ENCODE measurements at places on chromosomes 6 and 20.

DNA sequence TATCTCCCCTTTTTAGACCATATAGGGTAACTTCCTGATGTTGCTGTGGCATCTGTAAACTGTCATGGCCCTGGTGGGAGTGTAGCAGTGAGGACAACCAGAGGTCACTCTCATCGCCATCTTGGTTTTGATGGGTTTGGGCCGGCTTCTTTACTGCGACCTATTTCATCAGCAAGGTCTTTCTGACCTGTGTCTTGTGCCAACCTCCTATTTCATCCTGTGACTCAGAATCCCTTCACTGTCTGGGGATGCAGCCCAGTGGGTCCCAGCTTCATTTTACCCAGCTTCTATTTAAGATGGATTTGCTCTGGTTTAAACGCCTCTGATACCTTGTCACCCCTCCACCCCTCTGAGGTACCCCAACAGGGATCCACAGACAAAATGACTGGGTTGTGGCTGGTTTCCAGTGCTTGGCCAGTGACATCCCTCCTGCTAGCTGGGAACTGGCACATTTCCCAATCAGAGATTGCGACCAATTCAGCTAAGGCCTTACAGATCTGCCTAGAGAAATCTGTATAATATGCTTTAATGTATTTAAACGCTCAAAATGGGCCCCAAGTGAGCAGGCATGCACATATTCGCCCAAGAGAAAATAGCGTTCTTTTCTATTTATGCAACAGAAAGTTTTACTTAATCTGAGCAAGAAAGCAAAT, 315.6 kb upstream of the QKI start:
- no peak for DNase-seq

DNA sequence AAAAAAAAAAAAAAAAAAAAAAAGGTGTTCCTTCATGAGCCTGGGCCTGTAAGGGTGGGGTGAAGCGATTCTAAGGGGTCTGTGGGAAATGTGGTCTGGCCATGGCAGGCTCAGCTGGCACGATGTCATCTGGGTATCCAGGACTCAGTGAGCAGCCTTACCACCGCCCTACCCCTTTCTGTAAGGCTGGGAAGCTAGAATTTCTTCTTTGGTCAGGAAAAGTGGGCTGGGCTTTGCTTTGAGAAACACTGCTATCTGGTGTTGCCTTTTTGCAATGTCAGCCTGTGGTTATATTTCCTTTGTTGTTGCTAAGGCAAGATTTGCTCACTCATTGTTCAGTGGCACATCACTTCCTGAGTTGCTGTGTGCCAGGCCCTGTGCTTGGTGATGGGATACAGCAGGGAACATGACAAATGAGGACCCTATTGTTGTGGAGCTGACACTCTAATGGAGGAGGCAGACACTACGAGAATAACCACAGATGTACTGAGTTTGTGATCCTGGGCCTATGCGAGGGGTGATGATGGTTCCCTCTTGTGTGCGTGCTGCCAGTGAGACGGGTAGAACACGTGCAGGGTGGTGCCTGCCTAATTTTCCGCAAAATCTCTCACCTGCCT, 45.9 kb upstream of the ZNFX1 start:
- peak; percentile 34 for DNase-seq

DNA sequence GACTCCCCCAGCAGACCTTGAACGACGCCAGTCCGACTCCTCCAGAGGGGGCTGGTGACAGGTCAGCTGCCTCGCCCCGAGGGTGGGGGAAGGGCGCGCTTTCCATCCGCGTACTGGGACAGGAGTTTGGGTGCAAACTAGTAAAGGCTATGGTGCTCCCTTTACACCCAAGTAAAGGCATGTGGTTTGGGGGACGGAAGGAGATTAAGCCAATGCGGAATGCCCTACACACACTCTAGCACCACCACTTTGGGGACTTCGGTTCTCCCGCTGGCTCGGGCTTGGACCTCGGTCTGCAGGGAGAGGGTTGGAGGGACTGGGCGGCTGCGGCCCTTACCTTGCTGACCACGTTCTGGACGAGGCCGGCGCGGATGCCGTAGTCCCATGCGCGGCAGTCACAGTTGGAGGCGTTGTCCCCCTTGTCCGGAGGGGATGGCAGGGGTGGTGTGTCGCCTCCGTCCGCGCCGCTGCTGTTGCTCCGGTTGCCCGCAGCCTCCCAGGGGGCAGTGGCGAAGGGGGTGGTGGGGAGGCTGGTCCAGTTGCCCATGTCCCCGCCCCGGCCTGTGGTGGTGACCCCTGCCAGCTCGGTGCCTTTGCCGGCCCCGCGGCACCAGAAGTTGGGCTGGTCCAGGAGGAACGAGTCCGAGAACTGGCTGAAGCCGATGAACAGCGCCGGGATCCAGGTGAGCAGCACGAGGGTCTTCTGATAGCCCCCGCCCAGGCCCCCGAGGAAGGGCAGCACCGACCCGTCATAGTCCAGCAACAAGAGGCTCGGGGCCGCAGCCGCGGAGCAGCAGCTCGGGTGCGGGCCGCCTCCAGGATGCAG, 1.1 kb downstream of the SLC22A23 start:
- DNase-seq, result peak; percentile 38

GRCh38 chr6:22146678-22146930, 150.2 kb downstream of the PRL start:
- DNase-seq, result no peak

GRCh38 chr6:109164331-109164730, 69.0 kb downstream of the CEP57L1 start:
- no peak for DNase-seq

DNA sequence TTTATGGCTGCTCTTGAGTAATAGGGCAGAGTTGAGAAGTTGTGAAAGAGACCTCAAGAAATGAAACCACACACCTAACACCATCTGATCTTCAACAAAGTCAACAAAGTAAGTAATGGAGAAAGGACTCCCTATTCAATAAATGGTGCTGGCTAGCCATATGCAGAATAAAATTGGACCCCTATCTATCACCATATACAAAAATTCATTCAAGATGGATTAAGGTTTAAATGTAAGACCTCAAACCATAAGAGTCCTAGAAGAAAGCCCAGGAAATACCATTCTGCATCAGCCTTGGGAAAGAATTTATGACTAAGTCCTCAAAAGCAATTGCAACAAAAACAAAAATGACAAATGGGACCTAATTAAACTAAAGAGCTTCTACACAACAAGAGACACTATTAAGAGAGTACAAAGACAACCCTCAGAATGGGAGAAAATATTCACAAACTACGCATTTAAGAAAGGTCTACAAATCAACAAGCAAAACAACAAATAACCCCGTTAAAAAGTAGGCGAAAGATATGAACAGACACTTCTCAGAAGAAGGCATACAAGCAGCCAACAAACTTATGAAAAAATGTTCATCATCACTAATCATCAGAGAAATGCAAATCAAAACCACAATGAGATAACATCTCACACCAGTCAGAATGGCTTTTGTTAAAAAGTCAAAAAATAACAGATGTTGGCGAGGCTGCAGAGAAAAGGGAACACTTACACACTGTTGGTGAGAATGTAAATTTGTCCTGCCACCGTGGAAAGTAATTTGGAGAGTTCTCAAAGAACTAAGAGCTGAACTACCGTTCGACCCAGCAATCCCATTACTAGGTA, 4.0 kb downstream of the MAP3K5 start:
- DNase-seq, result no peak

- DNase-seq, result no peak
These were observed 117.2 kb downstream of the IPCEF1 start for GRCh38 chr6:154239392-154239791.

DNA sequence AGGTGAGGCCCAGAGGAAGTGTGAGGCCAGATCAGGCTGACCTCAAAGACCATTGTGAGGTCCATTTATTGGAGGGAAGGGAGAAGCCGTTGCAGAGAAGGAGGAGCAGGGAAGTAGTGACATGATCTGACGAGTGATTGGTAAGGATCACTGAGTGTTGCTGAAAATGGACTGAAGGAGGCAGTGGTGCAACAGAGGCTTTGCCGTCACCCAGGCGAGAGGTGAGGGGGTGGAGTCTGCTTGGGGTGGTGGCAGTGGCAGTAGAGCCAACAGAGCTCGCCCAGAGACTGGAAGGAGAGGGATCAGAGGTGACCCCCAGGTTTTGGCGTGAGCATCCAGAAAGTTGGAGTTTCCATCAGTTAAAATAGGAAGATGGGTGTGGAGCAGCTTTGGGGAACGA, 67.9 kb upstream of the CLDN20 start:
- no peak for DNase-seq

DNA sequence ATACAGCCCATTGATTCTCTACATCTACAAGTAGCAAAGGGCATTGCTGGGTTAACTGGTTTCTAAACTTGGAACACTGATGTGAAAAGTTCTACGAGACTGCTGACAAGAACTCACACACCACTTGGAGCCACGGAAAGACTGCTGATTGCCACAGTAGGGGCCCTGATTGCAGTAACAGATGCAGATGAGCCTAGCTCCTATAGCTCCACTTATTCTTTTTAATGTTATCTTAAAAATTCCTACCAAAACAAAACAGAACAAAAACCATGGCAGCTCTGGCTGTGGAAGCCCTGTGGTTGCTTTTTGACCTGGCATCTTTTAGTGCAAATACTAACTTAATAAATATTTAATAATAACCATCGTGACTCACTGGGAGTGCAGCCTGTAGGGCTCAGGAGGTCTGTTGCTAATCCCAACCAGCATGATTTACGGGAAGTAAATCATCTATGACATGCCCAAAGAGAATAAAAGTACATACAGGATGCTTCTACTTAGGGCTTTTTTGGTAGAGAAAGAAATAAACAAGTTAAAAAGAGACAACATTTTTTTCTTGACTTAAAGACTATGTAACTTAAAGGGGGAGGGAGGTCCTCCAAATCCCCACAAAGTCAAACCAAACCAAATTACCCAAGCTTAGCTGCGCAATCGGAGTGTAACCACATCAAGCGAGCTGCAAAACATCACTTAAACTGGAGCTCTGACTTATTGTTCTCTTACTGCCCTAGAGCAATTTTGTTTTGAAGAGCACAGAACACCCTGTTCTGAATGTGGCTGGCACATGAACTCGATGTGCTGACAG, 87.2 kb downstream of the FKBP5 start:
- peak; percentile 44 for DNase-seq

DNA sequence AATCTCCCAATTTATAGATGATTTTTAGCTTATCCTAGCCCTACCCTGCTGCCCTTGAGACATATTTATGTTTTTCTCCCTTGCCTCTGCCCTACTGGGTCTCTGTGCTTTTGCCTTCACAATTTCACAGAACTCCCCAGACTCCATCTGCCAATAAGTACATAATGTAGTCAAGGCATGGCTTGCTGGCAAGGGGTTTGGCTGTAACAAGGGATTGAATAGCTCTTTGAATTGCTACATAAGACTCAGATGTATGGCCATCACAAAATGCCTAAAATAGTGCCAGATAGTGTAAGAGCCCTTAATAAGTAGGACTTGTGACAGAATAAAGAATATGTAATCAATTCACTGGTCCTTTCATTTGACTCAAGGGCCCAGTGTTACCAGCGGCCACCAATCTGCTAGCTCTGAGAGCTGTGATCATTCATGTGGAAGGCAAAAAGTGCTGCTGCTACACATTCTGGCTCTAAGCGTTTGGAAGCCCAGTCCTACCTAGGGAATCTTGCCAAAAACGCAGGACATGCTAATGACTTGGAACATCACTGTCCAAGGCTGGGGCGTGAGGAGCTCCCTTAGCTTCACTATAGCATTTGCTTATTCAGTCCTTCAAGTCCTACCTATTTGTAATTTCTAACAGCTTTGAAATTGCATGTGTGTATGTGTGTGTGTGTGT, 20.5 kb downstream of the CLVS2 start:
- DNase-seq, result no peak

DNA sequence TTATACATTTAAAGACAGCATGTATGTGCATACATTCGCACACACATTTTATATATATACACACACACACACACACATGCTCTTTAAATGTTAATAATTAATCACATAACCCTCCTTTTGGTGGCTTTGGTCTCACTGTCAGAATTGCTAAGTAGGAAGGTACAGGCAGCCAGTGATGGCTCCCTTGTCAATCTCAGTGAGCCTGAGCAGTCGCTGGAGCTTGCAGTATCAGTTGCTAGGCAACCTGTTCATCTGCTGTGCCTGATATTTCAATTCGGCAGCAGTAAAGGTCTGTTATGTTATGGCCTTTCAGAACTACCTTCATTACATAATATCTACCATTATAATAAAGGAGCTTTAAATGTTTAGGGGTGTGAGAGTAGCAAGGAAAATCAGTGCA, 374.3 kb downstream of the LMBRD1 start:
- no peak for DNase-seq

DNA sequence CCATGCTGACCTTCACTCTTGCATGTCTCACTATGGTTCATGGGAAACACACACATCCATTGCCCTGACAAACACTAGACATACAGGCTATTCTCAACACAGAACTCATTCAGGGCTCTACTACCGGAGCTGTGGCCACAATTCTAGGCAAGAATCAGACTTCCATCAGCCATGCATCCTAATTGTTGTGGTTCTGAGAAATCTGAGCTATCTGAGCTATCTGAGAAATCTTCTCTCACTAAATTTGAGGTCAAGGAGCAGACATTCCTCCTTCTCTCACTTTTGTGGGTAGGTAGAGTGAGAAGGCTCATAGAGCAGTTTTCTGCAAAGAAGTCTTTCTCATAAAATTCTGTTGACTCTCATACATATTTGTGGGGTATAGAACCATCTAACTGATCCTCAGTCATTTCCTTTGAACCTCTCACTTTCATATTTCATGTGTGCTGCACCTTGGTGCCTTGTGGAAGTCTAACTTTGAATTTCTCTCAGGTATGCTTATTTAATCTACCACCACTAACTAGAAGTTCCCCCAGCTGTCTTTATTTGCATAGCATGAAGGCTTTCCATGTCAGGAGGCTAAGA, 43.6 kb downstream of the ADGRF1 start:
- DNase-seq, result no peak

- DNase-seq, result peak; percentile 35
These were observed 306.4 kb downstream of the CD83 start for GRCh38 chr6:14423955-14424354.

- no peak for DNase-seq
These were observed 15.0 kb downstream of the JPH2 start for GRCh38 chr20:44171775-44172571.

DNA sequence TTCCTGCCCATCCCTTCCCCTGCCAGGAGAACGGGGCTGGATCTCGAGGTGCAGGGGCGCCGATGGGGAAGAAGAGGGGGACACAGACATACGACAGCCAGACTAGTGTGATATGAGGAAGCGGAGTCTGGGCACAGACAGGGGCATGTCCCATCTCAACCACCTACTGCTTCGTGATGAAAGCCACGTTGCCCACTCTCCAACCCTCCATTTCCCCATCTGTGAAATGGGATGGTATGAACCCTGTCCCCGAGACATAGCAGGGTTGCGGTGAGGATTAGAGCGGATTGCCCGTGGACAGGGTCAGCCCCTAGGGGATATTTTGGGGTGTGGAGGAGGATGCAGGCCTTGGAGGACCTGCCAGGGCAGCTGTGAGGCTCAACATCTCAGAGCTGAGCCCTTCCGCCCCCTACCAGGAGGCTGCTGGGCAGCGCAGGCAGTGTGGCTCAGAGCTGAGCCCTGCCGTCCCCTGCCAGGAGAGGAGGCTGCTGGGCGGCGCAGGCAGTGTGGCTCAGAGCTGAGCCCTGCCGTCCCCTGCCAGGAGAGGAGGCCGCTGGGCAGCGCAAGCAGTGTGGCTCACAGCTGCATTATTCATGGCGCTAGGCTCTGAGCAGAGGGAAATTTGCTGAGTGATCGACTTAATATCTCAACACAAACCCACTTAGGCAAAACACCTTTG, 71.7 kb downstream of the GRM4 start:
- no peak for DNase-seq

All from stimulated activated CD8-positive, alpha-beta memory T cell treated with anti-CD3 and anti-CD28 coated beads, Interleukin-4, amount 100 ng/mL, for 48 hours (primary cell).